ENCODE measurements at places on chromosomes 6 and 20. TPM values are rescaled to one million over a fixed set of nuclear protein-coding genes. Genes with fewer than 3 reads are reported as not detected.

The MOCS1 gene
- total RNA-seq = 0.37 TPM

The CABLES2 gene
- total RNA-seq = 14.4 TPM

The TGM3 gene
- not detected for total RNA-seq

The BTBD3 gene
- total RNA-seq = 3.1 TPM

The DEFB132 gene
- not detected for total RNA-seq

The TMEM74B gene
- 3.5 TPM for total RNA-seq

The GUCA1A gene
- total RNA-seq = not detected

The GPRC6A gene
- not detected for total RNA-seq

The C4B gene
- total RNA-seq = 5.7 TPM

The VNN1 gene
- not detected for total RNA-seq

The TP53INP2 gene
- total RNA-seq = 2.1 TPM

The TXLNB gene
- 0.62 TPM for total RNA-seq

The KCNS1 gene
- 0.11 TPM for total RNA-seq

The ZKSCAN4 gene
- 11.3 TPM for total RNA-seq

The PBOV1 gene
- not detected for total RNA-seq

Measured in activated naive CD8-positive, alpha-beta T cell treated with anti-CD3 and anti-CD28 coated beads, Interleukin-2, amount 10 ng/mL, durations not matched to agents 7 days and 5 days (primary cell).